ENCODE measurements at places on chromosomes 12 and 14.

DNA sequence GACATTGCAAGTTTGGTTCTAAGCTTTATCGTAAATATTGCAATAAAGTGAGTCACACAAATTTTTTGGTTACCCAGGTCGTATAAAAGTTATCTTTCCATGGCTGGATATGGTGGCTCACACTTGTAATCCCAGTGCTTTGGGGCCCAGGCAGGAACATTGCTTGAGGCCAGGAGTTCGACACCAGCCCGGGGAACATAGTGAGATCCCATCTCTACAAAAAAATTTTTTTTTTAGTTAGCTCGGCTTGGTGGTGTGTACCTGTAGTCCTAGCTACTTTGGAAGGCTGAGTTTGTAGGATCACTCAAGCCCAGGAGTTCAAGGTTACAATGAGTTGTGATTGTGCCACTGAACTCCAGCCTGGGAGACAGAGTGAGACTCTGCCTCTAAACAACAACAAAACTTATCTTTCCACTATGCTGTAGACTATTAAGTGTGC lies 24.4 kb downstream of the PRORP start:
- no peak for DNase-seq

GRCh38 chr12:24991209-24992049 lies 42.5 kb upstream of the BCAT1 start:
- peak; percentile 18 for DNase-seq

DNA sequence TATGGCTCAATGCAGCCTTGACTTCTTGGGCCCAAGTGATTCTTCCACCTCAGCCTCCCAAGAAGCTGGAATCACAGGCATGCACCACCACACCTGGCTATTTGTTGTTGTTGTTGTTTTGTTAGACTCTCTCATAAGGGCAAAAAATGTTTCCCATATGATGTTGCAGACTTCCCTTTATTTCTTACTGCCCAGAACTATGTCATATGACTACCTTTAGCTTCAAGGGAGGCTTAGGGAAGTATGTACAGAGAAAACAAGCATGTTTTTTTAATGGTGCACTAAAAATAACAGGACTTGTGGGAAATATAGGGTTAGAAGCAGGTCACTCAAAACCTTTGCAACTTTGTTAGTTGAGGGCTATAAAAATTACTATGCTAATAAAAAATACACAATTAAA lies 4.3 kb upstream of the GPR19 start:
- no peak for DNase-seq

DNA sequence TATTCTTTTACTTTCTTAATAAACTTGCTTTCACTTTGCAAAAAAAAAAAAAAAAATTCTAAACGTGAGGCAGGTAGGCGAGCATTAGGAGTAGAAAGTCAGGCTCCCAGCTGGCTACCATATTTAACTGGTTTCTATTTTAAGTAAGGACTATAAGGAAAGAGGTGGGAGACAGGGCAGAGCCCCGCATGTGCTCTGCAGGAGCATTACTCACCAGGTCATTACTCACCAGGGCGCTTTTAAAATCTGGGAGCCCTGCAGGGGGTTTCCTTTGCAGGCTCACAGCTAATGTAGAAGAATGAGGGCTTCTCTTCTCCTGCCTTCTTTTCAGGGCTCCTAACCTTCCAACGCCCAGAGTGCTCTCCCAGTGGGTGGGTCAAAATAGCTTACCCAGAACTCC lies 14.0 kb upstream of the DPF3 start:
- no peak for DNase-seq

DNA sequence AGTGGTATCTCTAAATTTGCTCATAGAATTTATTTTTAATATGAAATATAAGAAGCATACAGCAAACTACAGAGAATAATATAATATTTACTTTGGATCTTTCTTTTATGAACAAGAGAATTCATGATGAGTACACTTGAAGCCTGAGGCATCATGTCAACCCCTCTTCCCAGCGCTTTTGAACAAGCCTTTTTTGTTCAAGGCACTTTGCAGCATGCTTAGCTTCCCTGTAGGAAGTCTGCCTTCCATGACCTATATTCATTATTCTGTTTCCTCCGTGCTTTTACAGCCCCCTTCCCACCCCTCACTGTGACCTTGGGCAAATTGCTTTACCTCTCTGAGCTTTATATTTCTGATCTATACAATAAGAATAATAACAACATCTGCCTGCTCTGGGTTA lies 41.6 kb downstream of the SCN8A start:
- DNase-seq, result no peak

GRCh38 chr12:50249464-50250182 lies 33.7 kb downstream of the LIMA1 start:
- no peak for DNase-seq

GRCh38 chr12:2415568-2415944 lies 362.8 kb downstream of the CACNA1C start:
- no peak for DNase-seq

- no peak for DNase-seq
Observed at GRCh38 chr14:51401272-51401671, 161.2 kb downstream of the TMX1 start.

- no peak for DNase-seq
Observed at GRCh38 chr12:45547132-45547531, 182.4 kb upstream of the ARID2 start.

DNA sequence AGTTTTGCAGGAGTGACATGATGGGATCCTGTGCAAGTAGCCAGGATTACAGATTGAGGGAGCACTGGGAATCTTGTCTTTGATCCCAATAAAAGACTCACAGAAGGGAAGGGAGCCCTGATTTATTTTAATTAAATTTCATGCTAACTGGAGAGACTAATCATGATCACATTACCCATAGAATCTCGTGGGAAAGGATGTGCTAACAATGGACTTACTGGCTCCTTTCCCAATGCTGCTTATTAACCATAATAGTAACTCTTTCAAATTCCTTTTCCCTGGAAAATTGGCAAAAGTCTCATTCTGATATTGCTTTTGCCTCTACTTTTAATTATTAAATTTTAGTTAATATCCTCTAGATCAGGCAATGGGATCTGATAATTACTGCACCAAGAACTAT lies 174.8 kb upstream of the AVPR1A start:
- no peak for DNase-seq

DNA sequence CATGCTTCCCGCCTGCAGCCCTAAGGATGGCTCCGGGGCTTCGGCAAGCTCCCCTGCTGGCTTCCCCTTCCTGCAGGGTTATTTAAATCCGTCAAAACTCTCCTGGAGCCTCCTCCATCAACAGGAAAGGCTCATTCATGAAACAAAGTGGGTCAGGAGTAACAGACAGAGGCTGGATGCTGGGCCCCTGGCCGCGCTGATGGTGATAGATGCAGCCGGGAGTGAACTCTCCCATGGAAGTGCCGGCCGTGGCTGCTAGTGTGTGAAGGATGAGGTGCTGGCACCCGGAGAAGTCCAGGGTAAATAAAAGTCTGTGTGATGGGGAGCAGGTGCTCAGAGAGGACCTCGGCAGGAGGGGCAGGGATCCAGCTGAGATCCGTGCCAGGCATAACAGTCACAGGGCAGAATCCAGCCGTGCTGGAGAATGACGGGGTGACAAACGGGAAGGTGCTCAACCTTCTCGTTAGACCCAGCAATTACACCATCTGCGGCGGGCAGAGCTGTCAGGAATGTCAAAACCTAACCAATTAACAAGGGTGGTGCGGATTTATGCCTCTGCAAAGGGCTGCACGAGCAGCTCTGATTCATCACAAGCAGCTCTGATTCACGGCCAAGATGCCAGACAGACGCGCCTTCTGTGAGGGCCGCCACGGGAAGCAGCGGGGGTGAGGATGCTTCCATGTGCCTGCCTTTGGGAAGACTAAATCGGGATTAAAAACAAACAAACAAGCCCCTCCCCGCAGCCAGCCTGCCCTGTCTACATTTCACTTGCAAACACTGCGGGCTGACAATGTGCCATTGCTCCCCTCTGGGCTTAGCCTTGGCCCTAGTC lies 55.6 kb downstream of the SYNE3 start:
- peak; percentile 76 for DNase-seq

DNA sequence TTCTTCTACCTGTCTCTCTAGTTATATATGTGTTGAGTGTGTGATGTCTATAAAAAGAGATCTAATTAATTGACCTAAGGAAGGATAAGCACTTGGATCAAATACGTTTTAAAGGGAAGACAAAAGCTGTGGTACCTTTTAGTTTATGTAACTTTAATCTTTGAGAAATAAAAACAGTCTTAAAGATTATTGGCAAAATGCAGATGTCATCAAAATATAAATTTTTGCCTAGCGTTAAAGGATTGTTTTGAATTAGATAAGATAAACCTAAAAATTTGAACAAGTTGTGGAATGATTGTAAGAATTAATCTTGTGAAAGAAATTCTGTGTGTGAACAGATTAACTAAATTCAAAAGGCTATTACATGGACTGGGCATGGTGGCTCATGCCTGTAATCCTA lies 42.9 kb downstream of the C12orf56 start:
- no peak for DNase-seq

DNA sequence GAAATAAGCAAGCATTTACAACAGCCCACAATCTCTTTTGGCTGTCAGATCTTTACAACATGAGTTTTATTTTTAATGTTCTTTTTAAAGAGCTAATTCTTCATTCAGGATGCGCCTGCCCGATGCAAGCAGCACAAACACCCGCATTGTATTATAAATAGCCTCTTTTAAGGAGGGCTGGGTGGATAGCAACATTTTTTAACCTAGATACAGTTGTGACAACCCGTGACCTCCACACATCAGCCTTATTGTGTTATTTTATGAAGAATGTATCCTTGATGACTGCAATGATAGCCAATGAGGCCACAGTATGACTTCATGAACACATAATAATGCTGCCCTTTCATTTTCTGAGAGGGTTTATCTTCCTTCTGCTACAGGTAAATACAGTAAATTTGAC lies 173.7 kb downstream of the FOXN3 start:
- DNase-seq, result no peak

DNA sequence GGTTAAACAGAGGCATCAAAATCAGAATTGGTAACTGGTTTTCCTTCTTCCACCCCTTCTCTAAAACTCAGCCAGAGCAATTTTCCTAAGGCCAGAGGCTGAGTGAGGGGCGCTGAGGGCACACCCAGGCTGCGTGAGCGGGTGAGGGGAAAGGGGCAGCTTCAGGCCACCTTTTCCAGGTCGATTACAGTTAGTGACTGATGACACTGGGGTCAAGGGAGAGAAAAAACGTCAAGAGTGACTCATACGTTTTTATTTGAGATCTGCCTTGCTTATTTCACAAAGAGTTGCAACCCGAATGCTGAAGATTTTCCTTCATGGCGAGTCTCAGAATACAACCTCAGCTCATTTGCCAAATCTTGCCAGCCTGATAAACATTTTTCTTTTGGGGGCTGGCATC lies 46.7 kb upstream of the EVL start:
- no peak for DNase-seq

- no peak for DNase-seq
Observed at GRCh38 chr12:3666441-3666840, 86.5 kb downstream of the CRACR2A start.

DNA sequence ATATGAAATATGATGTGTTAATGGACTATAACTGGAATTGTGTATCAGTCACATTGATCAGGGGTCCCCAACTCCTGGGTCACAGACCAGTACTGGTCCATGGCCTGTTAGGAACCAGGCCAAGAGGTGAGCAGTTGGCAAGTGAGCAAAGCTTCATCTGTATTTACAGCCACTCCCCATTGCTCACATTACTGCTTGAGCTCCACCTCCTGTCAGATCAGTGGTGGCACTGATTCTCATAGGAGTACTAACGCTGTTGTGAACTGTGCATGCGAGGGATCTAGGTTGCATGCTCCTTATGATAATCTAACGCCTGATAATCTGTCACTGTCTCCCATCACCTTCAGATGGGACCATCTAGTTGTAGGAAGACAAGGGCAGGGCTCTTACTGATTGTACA lies 72.3 kb downstream of the CDK17 start:
- no peak for DNase-seq

- DNase-seq, result no peak
Observed at GRCh38 chr12:126093908-126094307, 1028.7 kb downstream of the AACS start.

DNA sequence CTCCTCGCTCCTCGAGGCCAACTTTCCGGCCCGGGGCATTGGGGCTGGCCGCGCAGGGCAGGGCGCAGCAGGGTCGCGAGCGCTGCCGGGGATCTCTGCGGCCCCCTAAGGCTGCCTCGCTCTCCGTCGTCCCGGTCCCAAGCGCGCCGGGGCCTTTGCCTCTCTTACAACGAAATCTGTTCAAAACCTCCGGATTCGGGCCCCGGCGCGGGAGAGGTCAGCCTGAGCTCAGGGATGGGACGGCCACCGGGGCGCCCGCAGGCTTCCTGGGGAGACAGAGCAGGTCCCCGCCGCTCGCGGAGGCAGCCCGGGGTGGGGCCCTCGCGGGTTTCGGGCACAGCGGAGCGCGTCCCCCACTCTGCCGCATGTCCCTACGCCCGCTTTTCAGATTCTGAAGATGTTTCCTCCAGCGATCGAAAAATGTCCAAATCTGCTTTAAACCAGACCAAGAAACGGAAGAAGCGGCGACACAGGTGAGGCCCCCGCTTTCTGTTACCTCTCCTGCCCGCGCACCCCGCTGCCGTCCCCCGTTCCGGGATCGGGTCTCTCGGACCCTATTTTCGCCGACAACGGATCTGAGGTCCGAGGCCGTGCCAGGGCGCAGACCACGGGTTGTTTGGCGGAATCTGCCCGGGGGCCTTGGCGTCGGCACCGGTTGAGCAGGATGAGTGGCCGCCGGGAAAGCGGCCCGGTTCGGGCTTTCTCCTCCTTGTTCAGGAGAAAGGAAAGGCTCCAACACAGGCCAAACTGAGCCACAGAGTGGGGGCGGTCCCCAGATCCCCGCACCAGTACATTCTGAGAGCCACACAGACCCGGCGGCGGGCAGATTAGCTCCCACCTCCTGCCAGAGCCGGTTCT lies 1.8 kb downstream of the VSX2 start:
- no peak for DNase-seq

GRCh38 chr14:57464008-57464730 lies 29.5 kb downstream of the CCDC198 start:
- no peak for DNase-seq

DNA sequence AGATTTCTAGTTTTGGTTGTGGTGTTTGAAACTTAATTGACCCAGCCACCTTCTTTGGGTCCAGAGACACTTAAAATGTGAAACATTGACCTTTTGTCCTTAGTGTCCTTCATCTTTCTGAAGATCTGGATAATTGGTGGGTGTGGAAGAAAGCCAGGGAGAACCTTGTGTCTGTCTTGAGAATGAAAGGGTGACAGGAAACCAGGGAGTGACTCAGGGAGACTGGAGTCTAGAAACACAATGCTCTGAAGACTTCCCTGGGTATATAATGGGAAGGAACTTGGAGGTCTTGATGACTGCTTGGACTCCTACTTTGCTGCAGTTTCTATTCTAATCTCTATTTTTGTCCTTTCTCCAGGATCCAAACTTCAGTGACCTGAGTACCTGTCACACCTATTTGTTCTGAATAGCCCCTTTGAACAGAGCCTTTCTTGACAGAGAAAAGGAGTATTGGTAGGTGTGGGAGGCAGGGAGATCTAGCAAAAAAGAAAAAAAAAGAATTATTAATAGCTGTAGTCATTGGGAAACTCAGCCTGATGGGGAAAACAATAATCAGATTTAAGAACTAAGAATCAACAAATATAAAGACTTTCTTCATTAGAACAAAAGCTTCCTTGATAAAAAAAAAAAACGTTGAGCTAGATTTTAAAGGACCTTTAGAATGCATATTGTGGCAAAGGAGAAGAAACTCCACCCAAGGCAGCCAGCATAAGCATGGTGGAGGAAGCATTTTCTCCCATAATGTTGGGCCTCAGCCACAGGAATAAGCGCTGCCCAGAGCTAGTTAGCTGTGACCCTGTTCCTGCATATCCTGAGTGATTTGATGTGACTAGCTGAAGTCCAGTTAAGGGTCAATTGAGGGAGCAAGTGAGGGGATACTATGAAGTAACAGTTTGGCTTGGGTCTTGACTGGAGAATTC lies 77.9 kb upstream of the HOXC13 start:
- DNase-seq, result no peak
